ENCODE measurements at places on chromosomes 4 and X.

- no peak for DNase-seq
Measured at GRCh38 chr4:15510961-15511360, 41.3 kb downstream of the CC2D2A start.

GRCh38 chrX:39836802-39837420, 260.8 kb downstream of the BCOR start:
- no peak for DNase-seq

- DNase-seq, result no peak
Measured at GRCh38 chrX:154981116-154981411, 41.5 kb downstream of the F8 start.

- no peak for DNase-seq
Measured at GRCh38 chr4:185585211-185585610, 49.9 kb upstream of the PDLIM3 start.

- no peak for DNase-seq
Measured at GRCh38 chr4:42428036-42428435, 30.7 kb downstream of the SHISA3 start.
